RWPE2 (cell line): ENCODE measurements at places on chromosomes 2 and 18.

- DNase-seq, result no peak
Measured at GRCh38 chr2:39383146-39383545, 53.9 kb downstream of the MAP4K3 start.

- DNase-seq, result no peak
Measured at GRCh38 chr2:38407111-38407682, 30.1 kb upstream of the ATL2 start.

DNA sequence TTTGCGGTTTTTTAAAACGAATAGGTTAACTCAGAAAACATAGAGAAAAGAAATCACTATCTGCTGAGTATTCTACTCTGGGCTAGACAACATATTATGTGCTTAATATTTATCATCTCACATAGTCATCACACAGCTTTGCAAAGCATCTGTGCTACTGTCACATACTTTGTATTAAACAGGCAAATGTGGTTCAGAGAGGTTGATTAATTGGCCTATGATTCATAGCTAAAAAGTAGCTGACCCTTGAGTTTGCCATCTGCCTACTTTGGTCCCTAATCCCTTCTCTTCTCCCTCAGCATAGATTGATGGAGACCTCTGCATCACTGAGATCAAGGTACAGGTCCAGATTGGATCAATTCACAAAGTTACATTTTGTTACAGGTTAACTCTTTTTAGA, 21.4 kb downstream of the ANKRD30B start:
- DNase-seq, result no peak

GRCh38 chr2:219967247-219968245, 340.1 kb downstream of the SLC4A3 start:
- no peak for DNase-seq

- DNase-seq, result no peak
Measured at GRCh38 chr2:219024059-219024458, 17.3 kb downstream of the CFAP65 start.

- no peak for DNase-seq
Measured at GRCh38 chr18:5073026-5073944, 123.8 kb downstream of the AKAIN1 start.

- no peak for DNase-seq
Measured at GRCh38 chr2:68126561-68126960, 31.1 kb upstream of the PNO1 start.

DNA sequence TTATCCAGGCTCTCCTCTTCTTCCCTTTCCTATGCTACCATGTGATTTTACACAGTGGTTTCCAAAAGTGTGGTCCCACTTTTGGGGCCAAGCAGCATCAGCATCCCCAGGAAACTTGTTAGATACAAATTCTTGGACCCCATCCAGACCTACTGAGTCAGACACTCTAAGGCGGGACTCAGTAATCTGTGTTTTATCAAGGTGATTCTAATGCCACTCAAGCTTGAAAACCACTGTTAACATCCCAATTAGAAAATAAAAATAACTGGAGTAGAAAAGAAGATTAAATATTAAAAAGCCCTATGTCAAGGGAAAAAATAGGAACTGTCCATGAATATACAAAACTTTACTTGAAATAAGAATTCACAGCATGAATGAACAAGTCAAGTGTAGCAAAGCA, 10.8 kb downstream of the DSG2 start:
- no peak for DNase-seq

DNA sequence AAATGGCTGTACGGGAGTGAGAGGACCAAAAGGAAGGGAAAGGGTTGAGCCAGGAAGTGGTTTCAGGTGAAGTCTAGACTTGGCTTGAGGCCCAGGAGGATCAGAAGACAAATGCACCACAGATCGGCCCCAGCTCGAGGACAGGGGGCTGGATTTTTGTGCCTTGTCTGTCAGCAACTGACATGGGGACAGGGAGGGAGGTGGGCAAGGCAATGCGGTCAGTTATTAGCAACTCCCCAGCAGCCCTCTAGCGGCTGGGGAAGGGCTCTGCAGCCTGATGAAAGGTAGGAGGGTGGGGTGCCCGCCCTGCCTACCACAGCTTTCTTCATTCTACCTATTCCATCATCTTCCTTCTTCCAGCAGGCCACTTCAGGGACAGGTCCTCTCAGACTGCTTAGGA, 50.0 kb downstream of the CPO start:
- no peak for DNase-seq

DNA sequence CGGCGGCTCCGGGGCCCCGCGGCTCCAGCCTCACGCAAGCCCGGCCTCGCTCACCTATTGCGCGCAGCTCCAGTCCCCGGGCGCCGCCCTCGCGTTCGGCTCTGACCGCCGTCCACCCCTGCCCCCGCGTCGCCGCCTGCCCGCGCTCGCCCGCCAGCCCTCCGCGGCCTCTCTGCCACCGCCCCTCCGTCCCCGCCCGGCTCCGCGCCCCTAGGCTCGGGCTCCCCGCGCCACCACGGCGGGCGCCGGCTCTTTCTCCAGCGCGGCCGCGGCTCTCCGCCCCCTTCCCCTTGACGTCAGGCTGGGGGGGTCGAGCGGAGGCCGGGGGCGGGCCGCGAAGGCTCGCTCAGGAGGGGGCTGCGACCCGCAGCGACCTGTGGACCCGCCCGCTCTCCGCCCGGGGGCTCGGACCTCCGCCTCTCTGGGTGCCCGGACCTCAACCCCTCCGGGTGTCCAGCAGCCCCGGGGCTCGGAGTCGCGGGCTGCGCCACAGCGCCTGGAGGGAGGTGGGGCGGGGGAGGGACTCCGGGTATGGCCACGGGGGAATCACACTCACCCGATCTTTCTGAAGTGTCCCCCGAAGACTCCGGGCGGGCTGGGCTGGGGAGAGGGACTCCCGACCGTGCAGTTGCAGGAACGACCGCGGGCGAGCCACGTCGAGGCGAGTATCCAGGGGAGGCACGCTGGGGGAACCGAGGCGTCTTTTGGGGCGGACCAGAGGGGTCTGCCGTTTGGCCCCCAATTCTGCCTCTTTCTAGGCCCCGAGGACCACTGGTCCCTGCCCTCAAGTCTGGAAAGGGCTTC, at the start of gene SEMA4C:
TSS of gene SEMA4C (minus strand) at position 259 of the 804 bp plus-strand sequence. CDS start 2,194 bp downstream, outside the sequence.
- no peak for DNase-seq

DNA sequence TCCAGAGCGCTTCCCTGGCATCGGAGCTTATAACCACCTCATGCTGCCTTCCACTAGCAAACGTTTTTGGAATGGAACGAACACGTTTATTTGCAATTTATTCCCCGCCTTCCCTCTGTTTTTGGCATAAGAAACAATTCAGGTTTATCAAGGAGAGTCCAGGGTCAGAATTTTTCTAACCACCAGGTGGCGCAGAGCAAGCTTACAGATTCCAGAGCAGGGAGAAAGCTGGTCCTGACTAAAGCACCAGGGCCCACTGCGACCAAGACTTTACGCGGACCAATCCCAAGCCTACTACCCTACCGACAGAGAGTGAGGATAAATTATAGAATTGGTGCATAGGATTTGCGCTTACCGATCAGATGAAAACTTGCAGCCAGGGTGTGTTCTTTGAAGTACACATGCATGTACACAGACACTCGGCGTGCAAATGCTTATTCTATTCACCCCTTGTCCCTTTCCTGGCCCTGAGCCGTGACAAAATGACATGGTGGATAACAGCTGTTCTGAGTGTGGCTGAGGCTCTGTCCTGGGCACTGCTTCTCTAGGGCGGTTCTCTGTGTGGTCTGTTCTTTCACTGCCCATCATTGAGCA, 34.7 kb downstream of the NAPG start:
- DNase-seq, result no peak

DNA sequence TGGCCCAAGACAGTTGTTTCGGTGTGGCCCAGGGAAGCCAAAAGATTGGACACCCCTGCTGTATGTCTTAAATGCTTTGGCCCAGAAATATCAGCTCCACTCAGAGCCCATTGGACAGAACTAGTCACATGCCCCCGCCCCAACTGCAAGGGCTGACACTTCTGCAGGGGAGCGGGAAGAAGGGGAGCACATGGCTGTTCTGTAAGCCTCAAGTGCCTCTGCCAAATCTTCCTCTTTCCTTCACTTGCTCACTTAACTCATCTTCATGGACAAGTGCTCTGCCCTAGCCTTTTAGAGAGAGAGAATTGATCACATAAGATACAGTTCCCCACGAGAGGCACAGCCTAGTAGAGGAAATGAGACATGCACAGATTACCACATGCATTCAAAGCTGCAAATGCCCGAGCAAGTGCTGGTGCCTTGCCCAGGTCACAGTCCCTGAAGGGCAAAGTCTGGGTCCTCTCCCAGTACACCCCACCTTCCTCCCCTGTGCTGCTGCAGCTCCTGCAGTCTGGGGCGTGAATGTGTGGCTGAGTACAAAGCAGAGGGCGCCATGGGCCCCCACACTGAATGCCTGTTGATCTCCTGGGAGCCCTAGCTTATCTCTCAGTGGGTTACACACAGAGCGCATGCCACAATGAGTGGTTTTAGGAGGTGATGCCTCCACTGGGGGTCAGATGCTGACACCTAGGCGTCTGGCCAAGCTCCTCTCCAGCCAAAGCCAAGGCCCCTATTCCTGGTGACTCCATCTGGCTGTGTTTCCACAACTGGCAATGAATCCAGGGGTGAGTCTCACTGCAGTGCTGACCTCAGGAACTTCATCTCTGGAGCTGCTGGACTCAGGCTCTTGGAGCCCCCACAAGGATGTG, 135.3 kb downstream of the CTIF start:
- peak; percentile 19 for DNase-seq

GRCh38 chr2:195652911-195653310, 4.1 kb upstream of the SLC39A10 start:
- DNase-seq, result no peak

GRCh38 chr2:119108186-119108585, 50.4 kb downstream of the C1QL2 start:
- no peak for DNase-seq

DNA sequence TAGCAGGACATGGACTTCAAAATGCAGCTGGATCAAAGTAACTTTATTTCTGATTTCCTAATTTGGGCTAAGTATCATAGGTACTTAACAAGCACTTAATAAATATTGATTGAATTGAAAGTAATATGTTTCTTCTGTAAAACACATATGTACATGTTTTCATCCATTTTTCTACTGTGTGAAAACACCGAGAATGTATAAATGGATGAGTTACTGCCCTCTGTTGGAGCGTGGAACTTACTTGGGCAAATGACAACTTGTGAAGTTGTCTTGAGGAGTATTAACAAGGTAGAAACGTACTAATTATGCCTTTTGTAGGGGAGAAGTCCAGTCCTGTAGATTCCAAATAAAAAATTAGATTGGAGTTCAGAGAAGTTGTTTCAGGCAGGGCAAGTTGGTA, 87.2 kb downstream of the PHLPP1 start:
- no peak for DNase-seq

DNA sequence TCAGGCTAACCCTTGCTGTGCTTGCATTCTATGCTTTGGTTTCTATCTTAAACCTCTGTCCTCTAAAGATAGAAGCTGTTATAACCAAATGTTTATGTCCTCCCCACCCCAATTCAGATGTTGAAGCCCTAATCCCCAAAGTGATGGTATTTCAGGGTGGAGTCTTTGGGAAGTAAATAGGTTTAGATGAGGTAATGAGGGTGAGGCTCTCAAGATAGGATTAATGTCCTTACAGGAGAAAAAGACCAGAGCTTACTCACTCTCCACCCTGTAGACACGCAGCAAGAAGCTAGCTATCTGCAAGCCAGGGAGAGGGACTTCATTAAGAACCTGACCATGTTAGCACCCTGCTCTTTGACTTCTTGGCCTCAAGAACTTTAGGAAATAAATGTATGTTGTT, 362.5 kb downstream of the ERBB4 start:
- DNase-seq, result no peak

DNA sequence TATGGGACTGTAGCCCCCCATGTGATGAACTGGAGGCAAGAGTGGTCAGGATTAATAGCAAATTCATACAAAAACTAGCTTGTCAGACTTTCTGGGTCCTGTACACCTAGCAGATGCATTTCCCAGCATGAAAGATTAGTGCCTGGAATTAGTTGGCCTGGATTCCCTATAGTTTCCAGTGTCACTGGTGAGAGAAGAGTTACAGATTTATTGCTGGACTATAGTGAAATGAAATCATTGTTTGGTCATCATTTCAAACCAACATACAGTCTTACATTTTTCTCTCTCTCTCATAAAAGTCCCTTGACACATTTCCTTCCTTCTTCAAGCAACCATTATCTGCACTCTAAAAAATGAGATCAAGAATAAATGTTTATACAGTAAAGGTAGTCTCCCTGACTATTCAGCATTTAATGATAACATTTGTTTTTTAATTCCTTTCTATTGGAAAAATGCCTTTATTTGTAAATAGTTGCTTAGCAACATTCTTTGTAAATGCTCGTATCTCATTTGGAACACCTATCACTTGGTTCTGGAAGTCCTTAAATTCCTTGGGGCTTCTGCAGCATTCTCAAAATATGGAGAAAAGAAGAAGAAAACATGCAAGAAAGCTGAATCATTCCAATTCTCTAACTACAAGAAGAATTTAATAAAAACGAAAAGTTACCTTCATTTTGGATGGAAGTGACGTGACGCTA, 144.4 kb downstream of the MREG start:
- no peak for DNase-seq
